Tibial nerve (tissue), 4 donors: ENCODE measurements at places on chromosomes 3 and 15.

GRCh38 chr3:105836533-105836932 is 32.3 kb downstream of the CBLB start:
- no peak for DNase-seq

- DNase-seq = no peak
Observed at GRCh38 chr15:20643829-20644425, 102.3 kb upstream of the GOLGA6L6 start.

GRCh38 chr15:74422265-74422651 is 11.5 kb downstream of the SEMA7A start:
- no peak for DNase-seq

GRCh38 chr3:88225326-88226008 is 75.7 kb downstream of the C3orf38 start:
- no peak for DNase-seq

DNA sequence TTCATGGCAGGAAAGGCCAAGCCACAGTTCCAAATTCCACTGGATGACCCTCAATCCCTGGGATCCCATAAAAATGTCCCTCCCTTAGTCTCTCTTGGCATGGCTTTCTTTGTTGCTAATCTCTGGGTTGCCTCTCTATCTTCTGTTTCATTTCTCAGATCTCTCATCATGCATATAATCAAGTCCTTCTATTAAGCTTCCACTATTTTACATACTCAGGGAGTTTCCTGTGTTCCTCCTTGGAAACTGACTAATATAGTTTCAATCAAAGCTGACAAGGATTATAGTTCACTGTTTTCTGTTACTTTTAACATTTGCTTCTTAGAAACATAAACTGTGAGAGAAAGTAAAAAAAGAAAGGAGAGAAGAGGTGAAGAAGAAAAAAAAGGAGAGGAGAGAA is 113.8 kb upstream of the COL8A1 start:
- no peak for DNase-seq

- DNase-seq = no peak
Observed at GRCh38 chr3:183354874-183355273, 73.5 kb downstream of the MCF2L2 start.

GRCh38 chr3:11245827-11246662 is 26.2 kb upstream of the ATG7 start:
- DNase-seq = no peak
